ENCODE measurements at places on chromosomes 12 and 14.

DNA sequence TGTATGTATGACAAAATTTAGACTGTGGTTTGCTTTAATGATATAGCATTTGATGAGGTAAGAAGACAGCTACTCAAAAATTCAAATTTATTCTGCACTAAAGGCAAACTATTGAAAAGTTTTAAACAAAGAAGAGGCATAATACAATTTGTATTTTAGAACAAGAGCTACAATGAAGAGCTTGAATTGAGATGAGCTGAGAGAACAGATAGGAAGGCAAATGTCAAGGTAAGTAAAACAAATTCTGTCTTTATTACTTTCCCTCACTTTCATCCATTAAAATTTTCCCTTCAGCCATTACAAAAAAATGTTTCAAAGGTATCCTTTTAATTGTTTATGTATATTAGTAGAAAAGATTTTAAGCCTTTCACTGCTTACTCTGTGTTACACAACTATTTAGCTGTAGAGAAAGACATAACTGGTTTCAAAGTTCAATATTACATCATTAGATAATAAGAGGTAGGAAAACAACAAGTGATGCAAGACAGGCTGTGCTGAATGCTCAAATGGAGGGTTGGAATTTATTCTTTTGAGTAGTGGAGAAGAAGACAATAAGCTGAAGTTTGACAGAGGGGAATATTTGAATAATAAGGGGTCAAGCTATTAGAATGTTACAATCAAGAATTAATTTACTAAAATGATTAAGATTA is 1334.1 kb downstream of the FSCB start:
- no peak for ATAC-seq

- ATAC-seq, result no peak
These were observed 213.8 kb downstream of the ALG10 start for GRCh38 chr12:34236073-34236472.

DNA sequence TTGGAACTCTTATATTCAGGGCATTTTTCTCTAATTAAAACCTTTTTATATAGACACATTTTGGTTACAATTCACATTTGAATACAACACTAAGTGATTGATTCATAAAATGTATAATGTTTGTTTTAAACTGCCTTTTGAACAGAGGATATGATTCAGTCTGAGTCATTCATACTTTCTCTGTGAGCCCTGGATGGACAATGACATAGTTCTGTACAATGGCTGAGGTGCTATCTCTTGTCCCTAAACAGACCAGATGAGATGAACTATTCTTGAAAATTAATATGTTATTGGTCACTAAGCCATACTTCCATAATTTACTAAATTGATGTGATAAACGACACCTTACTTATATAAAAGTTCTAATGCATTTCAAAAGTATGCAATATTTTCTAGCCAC is 199.7 kb upstream of the ATXN7L3B start:
- ATAC-seq, result no peak

DNA sequence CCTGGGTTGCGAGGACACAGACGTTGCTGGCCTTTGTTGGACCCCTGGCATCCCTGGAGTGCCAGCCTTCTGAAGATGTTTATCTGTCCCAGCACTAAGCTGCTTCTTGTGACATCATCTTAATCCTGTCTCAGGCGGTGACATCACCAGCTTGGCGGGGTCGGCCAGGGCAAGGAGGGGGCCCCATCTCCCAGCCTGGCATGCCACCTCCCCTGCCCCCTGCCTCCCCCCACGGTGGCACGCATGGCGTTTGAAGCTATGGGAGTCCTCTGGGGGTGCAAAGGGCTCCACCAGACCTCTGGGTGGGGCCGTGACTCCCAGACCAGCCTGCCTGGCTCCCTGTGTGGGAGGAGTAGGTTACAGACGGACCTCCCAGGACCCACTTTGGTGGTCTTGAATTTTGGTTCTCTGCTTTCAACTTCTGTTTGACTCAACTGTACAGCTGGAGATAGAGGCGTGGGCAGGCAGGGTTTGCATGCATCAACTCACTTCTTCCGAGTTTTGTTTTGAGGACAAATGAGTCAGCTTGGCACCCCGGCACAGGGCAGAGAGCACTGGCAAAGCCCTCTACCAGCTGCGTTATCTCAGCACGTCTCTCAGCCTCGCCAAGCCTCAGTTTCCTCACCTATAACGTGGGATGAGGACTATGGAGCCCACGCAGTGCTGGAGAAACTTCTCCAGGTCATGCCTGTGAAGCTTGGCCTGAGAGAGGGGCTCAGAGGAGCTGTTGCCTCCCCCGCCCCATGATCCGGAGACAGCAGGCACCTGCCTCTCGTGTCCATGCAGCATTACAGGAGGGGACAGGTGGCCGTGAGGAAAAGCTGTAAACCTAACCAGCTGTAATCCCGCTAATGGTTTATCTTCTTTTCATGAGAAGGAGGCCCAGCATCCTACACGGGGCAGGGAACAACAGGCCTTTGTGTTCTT is 38.8 kb upstream of the EML1 start:
- no peak for ATAC-seq

GRCh38 chr12:123976227-123976826 is 3.3 kb downstream of the ZNF664 start:
- ATAC-seq, result no peak

- no peak for ATAC-seq
These were observed at the start of gene SOAT2 for GRCh38 chr12:53102883-53103807. TSS of gene SOAT2 (plus strand) at chr12:53103486. CDS start at chr12:53103578, 92 bp downstream.

- no peak for ATAC-seq
These were observed 945 bp downstream of the HCAR1 start for GRCh38 chr12:122729583-122730214.

- no peak for ATAC-seq
These were observed 76.2 kb downstream of the BCL11B start for GRCh38 chr14:99195602-99196309.

GRCh38 chr12:46717868-46718267 is 107.9 kb downstream of the SLC38A4 start:
- ATAC-seq, result no peak

GRCh38 chr14:59091976-59092375 is 96.5 kb upstream of the DAAM1 start:
- no peak for ATAC-seq

- ATAC-seq, result peak; percentile 57
These were observed 91.9 kb downstream of the SYNE3 start for GRCh38 chr14:95424529-95424928.

GRCh38 chr12:54998958-54999510 is 14.5 kb upstream of the TESPA1 start:
- ATAC-seq, result no peak

GRCh38 chr14:91299121-91300115 is 54.9 kb upstream of the GPR68 start:
- ATAC-seq, result no peak

GRCh38 chr12:991350-992333 is 619 bp downstream of the ERC1 start:
- peak; percentile 50 for ATAC-seq

GRCh38 chr14:43786066-43786762 is 720.9 kb downstream of the FSCB start:
- no peak for ATAC-seq

DNA sequence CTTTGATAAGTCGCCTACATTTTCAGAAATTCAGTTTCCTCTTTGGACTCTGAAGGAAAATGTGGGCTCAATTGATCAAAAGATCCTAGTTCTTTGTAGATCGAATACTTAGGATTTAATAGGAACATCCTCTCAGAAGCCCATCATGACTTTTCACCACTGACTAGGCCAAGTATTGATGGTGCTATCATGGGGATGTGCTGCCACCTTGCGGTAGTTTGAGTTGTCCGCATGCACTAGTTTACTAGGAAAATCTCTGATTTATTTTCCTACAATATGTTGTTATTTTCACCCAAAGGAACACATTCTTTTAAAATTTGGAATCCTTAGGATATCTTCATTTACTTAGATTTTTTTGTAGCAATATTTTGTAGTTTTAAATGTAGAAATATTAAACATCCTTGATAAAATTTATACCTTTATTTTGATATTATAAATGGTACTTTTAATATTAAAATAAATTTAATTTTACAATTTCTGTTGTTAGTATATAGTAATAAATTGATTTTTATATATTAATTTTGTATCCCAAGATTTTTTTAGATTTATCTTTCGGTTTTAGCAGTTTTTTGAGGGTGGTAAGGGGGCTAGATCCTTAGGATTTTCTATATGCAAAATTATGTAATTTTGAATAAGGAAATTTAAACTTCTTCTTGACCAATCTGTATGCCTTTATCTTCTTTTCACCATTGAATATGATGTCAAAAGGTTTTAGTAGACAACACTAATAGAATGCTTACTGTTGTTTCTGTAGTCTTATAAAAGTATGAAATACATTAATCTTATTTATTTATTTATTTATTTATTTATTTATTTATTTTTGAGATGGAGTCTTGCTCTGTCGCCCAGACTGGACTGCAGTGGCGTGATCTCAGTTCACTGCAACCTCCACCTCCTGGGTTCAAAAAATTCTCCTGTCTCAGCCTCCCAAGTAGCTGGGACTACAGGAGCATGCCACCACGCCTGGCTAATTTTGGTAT is 52.9 kb upstream of the OR9K2 start:
- ATAC-seq, result no peak

- ATAC-seq, result no peak
These were observed 2.9 kb upstream of the AGAP2 start for GRCh38 chr12:57741413-57741789.

DNA sequence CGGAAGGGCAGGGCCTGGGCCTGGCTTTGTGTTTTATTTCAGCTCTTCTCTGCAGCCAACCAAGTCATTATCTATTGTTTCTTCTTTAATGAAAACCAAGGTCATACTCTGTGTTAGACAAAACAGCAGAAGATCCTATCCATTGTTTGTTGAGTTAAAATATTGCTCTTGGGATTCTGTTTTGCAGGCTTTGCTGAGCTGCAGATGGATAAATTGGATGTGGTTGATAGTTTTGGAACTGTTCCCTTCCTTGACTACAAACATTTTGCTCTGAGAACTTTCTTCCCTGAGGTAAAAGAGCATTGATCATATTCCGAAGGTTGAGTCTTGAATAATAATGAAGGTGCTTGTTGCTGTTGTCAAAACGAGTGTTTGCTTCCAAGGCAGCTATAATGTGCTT is 106.6 kb downstream of the PLXNC1 start:
- no peak for ATAC-seq

- peak; percentile 64 for ATAC-seq
These were observed 22.9 kb downstream of the CACNA1C start for GRCh38 chr12:2075508-2076195.

DNA sequence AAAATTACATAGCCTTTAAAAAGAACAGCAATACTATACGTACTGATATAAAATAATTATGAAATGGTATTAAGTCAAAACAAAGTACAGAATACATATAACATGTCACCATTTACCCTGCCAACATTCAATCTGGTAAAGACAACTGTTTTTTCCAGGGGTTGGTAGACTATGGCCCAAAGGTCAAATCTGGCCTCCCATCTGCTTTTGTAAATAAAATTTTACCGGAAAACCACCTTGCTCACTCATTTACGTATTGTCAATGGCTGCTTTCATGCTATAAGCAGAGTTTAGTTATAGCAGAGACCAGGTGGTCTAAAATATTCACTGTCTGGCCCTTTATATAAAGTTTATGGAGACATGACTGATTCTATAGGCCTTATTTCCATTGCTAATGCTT is 14.0 kb downstream of the CEP290 start:
- no peak for ATAC-seq
